ENCODE measurements at places on chromosomes 4 and X.

DNA sequence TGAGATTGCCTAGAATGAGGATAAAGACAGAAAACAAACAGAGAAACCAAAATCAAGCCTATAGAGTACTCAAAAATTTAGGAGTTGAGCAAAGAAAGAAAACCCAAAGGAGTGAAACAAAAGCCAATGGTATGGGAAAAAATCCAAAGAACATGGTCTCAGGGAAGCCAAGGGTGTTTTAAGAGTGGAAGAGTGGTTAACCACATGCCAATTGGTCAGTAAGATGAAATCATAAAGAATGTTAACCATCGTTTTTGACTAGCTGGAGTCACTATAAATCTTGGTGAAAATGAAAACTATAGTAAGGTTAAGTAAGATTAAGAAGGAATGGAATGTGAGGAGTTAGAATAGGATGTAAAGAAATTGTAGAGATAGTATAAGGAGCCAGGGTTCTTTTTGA lies 64.7 kb upstream of the RPL34 start:
- DNase-seq, result no peak

GRCh38 chrX:46913667-46914066 lies 1.4 kb downstream of the JADE3 start:
- no peak for DNase-seq

GRCh38 chrX:43224496-43224895 lies 431.6 kb upstream of the MAOA start:
- no peak for DNase-seq

DNA sequence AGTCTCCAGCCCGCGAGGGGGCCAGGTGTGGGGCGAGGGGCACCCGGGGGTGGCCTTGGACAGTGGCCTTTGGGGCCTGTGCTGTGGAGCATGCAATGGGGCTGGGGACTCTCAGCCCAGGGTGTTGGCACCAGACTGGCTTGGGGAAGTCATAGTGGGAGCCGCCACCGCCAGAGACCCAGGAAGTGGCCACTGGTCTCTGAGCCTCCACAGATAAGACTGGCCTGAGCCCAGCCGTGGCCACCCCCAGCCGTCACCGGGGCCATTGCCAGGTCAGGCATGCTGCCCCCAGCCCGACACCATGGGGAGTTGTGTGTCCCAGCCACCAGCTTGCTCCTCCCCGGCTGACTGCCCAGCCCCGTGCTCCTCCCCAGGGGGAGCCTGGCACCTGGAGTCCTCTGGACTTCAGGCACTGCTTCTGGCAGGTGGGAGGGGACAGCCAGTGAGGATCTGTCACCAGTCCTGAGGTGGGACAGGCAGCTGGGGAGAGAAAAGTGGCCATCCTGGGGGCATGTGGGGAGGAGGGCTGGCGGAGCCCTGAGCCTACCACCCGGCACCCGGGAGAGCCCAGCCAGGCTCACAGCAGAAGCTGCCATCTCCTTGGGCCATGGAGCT lies 32.5 kb downstream of the TACC3 start:
- DNase-seq, result no peak

DNA sequence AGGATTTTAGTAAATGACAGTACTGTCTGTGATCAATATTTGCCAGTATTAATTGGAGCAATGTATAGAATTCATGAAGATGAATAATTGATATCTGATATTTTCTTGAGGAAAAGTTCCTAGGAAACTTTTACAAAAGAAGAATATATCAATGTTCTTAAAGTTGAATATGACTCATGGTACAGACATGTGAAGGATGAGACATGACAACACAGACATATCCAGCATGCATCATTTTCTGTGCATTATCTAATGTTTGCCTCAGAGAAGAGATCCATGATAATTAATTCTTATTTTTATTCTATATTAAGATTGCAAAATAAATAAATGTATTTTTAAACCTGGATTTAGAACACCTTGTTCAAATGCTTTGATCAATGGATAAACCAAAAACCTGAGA lies 452.9 kb upstream of the EPHA5 start:
- DNase-seq, result no peak

- no peak for DNase-seq
Observed at GRCh38 chr4:169229571-169230028, 41.2 kb downstream of the SH3RF1 start.

GRCh38 chr4:8251110-8251883 lies 18.3 kb upstream of the HTRA3 start:
- no peak for DNase-seq

DNA sequence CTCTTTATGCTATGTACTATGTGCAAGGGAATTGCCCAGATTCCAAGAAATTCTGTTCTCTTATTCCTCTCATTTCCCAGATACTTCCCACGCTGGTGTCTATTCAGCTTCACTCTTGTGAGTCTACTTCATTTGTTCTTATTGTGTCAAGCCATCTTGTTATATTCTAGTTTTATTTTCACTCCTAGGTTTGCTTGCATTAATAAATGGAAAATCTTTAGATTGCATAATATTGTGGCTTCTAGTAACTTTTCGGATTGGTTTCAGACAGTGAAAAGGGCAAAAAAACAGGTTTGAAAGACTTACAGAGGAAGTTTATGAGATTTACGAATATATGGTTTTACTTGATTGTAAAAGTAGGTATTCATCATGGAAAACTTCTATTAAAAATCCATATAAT lies 128.4 kb downstream of the BTC start:
- no peak for DNase-seq

DNA sequence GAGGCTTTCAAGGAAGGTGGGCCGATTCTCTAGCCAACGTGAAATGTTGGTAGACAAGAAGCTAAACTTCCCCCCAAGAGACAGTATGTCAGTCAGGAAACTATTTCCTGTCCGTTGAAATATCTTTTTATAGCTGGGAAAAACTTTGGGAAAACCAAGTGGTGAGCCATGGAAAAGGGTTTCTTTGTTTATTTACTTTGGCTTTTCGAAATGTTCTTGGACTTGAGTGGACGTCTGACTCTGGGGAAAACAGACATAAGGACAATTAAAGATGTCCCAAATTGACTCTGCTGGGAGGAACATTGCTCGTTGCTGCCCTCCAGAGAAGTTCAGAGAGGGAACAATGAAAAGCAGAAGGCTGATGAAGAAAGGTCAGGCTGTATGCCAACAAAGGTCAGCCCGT lies 295.4 kb downstream of the RAPGEF2 start:
- no peak for DNase-seq

DNA sequence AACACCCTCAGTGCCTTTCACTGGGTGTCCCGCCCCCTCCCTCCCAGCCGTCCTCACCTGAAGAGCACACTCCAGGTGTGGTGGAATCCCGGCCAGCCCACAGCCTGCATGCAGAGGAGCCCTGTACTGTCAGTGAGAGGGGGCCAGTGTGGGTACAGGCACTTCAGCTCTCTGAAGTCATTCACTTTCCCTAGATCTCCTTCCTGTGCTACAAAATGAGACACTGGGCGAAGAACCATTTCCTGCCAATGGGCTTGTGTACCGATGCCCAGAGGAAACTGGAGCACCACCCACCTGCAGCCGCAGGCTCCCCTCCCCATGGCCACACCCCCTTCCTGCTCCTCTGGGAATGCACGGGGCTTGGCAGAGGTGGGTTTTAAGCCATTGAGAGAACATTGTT lies 73.9 kb upstream of the C4orf50 start:
- no peak for DNase-seq

DNA sequence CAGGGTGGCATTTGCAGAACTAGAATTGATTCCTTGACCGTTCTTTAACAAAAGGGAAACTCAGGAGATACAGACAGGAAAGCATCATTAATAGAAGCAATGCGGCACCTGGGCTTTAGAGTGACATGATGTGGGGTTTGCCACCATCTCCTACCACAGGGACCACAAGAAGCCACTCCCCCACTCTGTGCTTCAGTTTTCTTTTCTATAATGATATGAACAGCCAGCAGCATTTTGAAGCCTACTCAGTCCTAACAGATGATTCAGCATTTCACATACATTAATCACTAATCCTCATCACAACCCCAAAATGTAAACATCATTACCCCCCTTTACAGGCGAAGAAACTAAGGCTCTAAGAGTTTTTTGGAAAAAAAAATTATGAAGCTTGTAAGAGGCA lies 22.9 kb downstream of the CCDC149 start:
- no peak for DNase-seq

DNA sequence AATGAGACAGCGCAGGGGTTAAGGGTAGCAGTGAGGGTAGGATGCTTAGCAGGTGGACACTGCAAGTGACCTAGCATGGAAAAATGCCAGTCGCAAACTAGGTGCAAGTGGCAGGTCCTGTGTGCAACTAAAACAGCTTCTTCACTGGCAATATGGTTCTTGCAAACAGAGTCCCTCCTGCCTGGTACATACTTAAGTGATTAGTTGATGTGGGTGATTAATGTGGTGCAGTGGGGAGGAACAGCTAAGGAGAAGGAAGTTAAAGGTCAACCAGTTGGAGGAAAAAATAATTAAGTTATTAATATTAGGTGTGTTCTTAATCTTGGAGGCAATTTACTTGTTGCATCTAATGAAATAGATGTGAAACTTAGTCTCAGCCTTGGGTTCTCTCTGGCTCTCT lies 121.6 kb upstream of the IGFBP7 start:
- no peak for DNase-seq

- DNase-seq, result no peak
Observed at GRCh38 chrX:122094611-122095010, 1047.2 kb downstream of the GLUD2 start.

DNA sequence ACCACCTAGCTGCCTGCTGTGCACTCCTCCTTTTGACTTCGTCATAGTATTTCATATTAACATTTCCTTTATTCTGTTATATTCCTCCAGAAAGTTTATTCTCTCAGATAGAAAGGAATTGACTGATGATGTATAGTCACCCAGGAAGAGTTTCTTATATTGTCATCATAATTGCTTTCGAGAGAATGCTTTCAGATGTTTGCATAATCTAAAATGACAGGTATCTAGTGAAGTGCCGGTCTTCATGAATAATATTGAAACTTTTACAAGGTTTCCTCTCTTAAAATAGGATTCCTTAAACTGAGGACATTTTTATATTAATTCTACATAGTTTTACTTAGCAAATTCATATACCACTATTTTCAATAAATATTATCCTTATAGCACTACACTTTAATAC lies 10.1 kb downstream of the SEC24D start:
- DNase-seq, result no peak

- DNase-seq, result no peak
Observed at GRCh38 chr4:169254546-169254983, 16.2 kb downstream of the SH3RF1 start.

- DNase-seq, result no peak
Observed at GRCh38 chr4:142352712-142353111, 493.4 kb downstream of the INPP4B start.

DNA sequence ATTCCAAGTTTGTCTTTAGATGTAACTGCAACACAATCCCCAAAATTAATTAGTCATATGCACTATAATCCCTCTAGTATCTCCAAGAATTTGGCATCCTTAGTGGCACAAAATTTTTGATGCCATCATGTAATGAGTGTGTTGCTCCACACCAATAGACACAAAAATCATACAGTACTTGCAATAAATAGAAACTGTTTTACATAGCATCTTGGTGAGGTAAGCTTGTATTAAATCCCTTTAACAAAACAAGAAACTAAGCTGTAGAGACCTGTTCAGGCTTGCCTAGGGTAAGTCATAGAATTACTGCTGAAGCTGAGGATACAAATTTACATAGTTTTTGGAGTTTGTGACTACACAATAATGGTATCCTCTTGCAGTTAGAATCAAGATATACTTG lies 64.5 kb upstream of the PRSS12 start:
- DNase-seq, result no peak

DNA sequence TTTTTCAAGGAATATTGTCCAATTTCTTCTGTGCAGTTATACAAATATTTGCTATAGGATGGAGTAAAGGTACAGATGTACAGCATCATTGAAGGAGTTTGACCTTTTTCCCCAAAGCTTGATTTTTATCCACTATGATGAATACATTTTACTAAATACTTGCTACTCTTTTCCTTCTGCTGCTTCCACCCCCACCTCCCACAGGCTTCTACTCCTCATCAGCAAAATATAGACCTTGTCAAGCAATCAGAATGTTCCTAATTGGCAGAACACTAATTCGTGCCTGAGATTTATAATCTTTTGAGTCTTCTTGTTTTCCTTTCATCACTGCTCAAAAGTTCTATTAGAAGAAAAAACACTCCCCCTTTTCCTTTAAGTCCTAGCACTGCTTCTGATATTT lies 3.8 kb upstream of the THAP9 start:
- no peak for DNase-seq

DNA sequence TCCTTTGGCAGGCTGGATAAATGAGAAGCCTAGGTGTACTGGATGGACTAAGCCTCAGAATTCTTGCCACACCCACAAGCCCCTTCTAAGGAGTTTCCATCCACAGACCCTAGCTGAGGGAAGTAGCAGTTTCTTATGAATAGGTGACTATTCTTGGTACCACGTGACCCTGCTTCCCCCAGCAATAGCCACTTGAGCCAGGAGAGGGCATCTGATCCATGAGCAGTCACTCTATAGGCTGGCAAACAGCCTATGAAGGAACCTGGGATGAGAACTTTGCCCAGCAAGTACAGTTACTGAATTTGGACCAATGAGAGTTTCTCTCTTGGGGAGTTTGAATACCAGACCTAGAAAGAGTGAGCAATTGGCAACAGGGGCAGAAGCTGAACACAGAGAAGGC lies 84.0 kb downstream of the RTL9 start:
- no peak for DNase-seq

GRCh38 chrX:25295466-25295865 lies 279.7 kb upstream of the ARX start:
- no peak for DNase-seq

DNA sequence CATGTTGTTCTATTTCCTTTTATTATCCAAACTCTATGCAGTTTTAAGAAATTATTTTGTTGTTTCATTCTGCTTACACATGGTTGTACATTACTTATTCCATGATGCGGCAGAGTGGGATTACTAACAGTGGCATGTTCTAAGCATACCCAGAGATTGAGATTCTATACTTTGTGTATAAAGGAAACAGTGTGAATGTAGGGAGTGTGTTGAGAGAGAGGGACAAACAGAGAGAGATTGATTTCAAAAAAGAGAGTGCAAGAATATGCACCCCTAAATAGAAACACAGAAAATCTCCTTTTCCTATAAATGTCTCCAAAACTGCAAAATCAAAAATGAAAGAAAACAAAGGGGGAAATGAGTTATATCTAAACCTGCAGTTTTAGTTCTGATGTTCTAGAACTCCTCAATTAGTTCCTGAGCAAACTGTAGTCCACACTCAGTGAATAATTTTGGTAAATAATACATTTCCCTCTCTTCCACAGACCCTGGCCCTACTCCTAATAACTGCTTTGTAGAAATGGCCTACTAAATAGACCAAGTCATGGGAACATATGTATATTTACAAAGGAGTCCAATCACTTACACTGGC lies 31.0 kb downstream of the SLC9B1 start:
- DNase-seq, result no peak

GRCh38 chrX:150547375-150548115 lies 20.9 kb upstream of the MTM1 start:
- peak; percentile 7 for DNase-seq

Data from stimulated activated CD4-positive, alpha-beta T cell treated with anti-CD3 and anti-CD28 coated beads, Interleukin-4, amount 100 ng/mL, for 1 hour (primary cell).